ENCODE measurements at places on chromosomes 2 and 18.
A peak's percentile ranks its signal among the peaks of the same experiment; 100 is the strongest.

- no peak for DNase-seq
- H3K4me3 ChIP-seq = no peak overlapping the region
- H3K36me3 ChIP-seq = no peaks in the 10 kb centered on the region
- H3K27ac ChIP-seq = no peak overlapping the region
- H3K27me3 ChIP-seq = no peaks in the 10 kb centered on the region
Measured at GRCh38 chr2:100662866-100663265, 100.1 kb downstream of the PDCL3 start.

- H3K4me3 ChIP-seq = no peak overlapping the region
- no peak for DNase-seq
- no peaks in the 10 kb centered on the region for H3K27me3 ChIP-seq
- H3K36me3 ChIP-seq = no peaks in the 10 kb centered on the region
Measured at GRCh38 chr2:33314541-33314940, 161.9 kb upstream of the RASGRP3 start.

- no peak for DNase-seq
- no peaks in the 10 kb centered on the region for H3K27me3 ChIP-seq
- H3K27ac ChIP-seq = no peak overlapping the region
- peaks cover 7% of the 10 kb centered on the region for H3K4me1 ChIP-seq
Measured at GRCh38 chr2:120701499-120701898, 34.2 kb upstream of the GLI2 start.

DNA sequence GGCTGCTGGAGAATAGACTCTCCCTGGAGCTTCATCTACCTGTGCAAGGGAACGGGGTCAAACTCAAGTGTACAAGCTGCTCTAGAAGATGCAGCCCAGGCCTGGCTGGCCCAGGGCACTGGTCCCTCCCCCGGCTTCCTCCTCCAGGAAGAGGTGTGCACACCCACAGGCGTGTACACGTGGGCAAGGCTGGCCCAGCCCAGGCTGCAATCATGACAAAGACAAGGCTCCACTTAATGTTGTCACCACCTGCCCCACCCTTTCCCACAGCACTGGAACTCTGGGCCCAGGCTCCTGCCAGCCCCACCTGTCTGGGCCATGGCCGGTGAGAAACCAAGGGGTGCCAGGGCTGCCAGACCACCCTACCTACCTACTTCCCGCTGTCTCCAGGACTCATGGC lies 29.6 kb upstream of the ALPP start:
- no peak overlapping the region for H3K4me3 ChIP-seq
- H3K27me3 ChIP-seq = peaks cover 30% of the 10 kb centered on the region
- no peaks in the 10 kb centered on the region for H3K36me3 ChIP-seq

- no peak overlapping the region for H3K4me3 ChIP-seq
- no peaks in the 10 kb centered on the region for H3K27me3 ChIP-seq
- H3K4me1 ChIP-seq = no peaks in the 10 kb centered on the region
Measured at GRCh38 chr2:160683206-160683605, 189.6 kb upstream of the RBMS1 start.

DNA sequence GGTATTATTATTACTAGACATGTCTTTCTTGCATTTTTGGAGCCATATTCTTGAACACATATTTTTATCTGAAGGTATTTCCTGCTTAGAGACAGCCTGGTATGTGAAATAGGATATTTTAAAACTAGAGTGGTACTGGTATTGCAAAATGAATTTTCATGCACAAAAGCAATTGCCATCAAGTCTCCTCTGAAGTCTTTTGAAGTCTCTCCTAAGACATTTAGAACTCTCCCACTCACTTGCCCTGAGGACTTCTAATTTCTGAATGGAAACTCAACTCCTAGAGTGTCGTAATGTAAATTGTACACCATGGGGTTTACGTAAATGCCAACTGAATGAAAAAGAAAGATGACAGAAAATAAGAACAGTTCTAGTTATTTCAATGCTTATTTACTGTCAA lies 967.0 kb downstream of the DCDC2C start:
- no peaks in the 10 kb centered on the region for H3K4me1 ChIP-seq
- no peaks in the 10 kb centered on the region for H3K27me3 ChIP-seq
- H3K36me3 ChIP-seq = no peaks in the 10 kb centered on the region
- DNase-seq = no peak
- no peak overlapping the region for H3K27ac ChIP-seq

DNA sequence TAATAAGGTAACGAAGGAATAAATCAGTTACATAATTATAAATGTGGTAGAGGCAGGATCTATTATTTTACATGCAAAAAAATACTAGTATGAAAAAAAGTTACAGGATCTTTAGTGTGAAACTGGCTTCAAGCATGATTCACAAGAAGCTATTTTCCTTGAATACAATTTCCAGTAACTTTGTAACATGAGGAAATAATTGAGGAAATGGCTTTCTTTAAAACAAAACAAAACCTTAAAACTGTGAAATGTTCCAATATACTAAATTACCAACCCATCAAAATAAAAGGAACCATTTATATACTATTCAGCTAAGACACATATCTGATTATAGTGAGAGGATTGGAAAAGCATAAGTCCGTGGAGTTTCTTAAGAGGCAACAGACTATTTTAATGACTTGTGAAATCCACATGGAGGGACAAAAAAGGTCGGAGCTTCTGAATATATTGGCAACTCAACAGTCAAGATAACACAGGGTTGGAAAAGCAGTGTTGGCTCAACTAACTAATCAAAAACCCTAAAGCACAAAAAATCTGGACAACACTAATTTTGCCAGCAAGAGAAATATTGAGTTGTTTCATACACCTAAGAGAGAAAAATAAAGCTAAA lies 10.6 kb downstream of the IRS1 start:
- H3K4me1 ChIP-seq = peaks cover 12% of the 10 kb centered on the region
- DNase-seq = no peak
- H3K36me3 ChIP-seq = no peaks in the 10 kb centered on the region
- peaks cover 5% of the 10 kb centered on the region for H3K27me3 ChIP-seq
- no peak overlapping the region for H3K4me3 ChIP-seq

GRCh38 chr2:203718087-203718486 lies 11.6 kb downstream of the CD28 start:
- H3K27ac ChIP-seq = no peak overlapping the region
- DNase-seq = peak; percentile 87
- H3K36me3 ChIP-seq = no peaks in the 10 kb centered on the region
- H3K4me3 ChIP-seq = no peak overlapping the region
- no peaks in the 10 kb centered on the region for H3K27me3 ChIP-seq
- peaks cover 10% of the 10 kb centered on the region for H3K4me1 ChIP-seq

GRCh38 chr2:164920430-164920829 lies 34.9 kb downstream of the SLC38A11 start:
- no peaks in the 10 kb centered on the region for H3K4me1 ChIP-seq
- H3K27ac ChIP-seq = no peak overlapping the region
- no peak overlapping the region for H3K4me3 ChIP-seq
- no peaks in the 10 kb centered on the region for H3K27me3 ChIP-seq
- no peaks in the 10 kb centered on the region for H3K36me3 ChIP-seq
- no peak for DNase-seq

DNA sequence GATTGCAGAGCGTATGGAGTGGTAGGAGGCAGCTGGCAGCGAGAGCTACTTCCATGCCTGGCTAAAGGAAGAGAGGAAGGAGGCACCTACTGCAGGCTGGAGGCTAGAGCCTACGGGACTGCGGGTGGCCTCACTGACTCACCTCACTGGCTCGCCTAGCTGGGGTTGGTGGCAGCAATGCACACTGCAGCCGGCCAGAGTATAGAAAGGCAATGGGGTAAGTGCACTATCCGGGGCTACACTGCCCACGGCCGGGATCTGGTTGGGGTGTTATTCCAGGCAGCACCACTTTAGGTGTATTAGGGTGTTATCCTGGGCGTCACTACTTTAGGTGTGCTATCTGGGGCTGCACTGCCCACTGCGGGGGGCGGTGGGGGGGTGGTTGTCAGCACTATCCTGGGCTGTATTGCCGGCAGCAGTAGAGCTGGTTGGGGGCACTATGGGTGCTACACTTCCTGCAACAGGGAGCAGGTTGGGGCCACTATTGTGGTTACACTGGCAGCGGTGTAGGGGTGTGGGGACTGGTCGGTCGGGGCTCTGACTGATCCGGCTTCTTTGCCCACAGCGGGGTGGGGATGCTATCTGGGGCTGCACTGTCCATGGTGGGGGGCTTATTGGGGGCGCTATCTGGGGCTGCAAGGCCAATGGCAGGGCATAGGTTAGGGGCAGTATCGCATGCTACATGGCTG lies 33.3 kb upstream of the ANKRD62 start:
- H3K27me3 ChIP-seq = no peaks in the 10 kb centered on the region
- no peak overlapping the region for H3K4me3 ChIP-seq
- no peaks in the 10 kb centered on the region for H3K36me3 ChIP-seq

- H3K4me1 ChIP-seq = peaks cover 5% of the 10 kb centered on the region
- H3K4me3 ChIP-seq = no peak overlapping the region
- H3K27me3 ChIP-seq = no peaks in the 10 kb centered on the region
- no peak for DNase-seq
- H3K27ac ChIP-seq = no peak overlapping the region
- H3K36me3 ChIP-seq = no peaks in the 10 kb centered on the region
Measured at GRCh38 chr2:109058802-109059201, 69.8 kb upstream of the EDAR start.
